Chondrocyte (in vitro differentiated cells): ENCODE measurements at places on chromosomes 16 and 17. TPM values are rescaled to one million over a fixed set of nuclear protein-coding genes. Genes with fewer than 3 reads are reported as not detected.

The SDF2 gene
- 53.6 to 58.2 TPM (median 57.8 TPM) in 3 replicates for total RNA-seq

The TBC1D26 gene
- total RNA-seq, result 0.28 to 1.1 TPM in 2 of 3 replicates, not detected in the other

The HCRT gene
- total RNA-seq, result not detected in 3 replicates

The FNDC8 gene
- total RNA-seq, result not detected in 3 replicates

DNA sequence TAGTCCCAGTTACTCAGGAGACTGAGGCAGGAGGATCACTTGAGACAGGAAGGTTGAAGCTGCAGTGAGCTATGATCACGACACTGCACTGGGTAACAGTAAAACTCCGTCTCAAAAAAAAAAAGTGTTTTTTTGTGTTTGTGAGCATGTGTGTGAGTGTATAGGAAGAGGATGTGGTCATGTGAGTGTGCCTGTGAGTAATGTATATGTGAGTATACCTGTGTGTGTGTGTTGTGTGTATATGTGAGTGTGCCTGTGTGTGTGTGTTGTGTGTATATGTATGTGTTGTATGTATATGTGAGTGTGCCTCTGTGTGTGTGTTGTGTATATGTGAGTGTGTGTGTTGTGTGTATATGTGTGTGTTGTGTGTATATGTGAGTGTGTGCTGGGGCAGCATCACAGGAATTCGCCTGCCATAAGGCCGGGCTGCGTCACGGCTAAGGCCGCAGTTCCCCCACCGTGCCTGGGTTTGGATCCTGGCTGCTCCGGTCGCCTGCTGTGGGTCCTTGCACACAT, 21.4 kb upstream of the NPTX1 start:
- no peak for DNase-seq

GRCh38 chr17:65568918-65569317, 7.5 kb upstream of the AXIN2 start:
- no peak for DNase-seq

- DNase-seq, result no peak
These were observed 23.6 kb downstream of the SEZ6 start for GRCh38 chr17:28982131-28982793.

DNA sequence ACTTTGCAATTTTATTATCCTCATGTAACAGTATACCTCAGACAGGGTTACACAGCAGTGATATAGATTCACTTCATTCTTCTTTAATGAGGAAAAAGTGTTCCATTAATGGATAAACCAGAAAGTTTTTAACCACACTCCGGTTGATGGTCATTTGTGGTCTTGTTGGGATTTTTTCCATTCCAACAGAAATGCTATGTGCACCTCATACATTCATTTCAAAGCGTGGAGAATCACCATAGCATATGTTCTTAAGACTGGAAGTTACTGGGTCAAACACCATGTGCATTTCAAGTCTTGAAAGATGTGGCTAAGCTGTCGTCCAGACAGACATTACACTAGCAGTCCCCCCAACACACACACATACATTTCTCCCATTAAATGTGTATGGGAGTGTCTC, 245.8 kb upstream of the CDH5 start:
- no peak for DNase-seq

- DNase-seq, result peak; percentile 40
These were observed 802 bp upstream of the ATXN2L start for GRCh38 chr16:28821874-28822519.

GRCh38 chr16:7086822-7087616, 245.6 kb upstream of the RBFOX1 start:
- no peak for DNase-seq

DNA sequence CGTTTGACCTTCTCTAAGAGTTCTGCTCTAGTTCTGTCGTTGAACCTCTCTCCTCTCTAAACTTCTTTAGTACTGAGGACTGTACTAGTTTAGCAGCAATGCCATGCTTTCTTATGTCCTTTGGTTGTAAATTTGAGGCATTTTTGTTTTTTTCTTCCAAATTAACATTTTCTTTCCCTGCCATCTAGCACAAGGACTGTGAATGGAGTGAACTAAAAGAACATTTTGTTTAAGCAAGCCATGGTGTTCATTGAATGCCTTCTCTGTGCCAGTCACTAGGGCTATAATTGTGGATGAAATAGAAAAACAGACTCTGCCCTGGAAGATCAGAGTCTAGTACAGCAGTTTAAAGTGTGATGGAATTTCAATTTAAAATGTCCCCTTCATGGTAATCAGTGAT, 137.9 kb downstream of the FTO start:
- DNase-seq, result no peak

- peak; percentile 88 for DNase-seq
These were observed 4.5 kb upstream of the HEXIM1 start for GRCh38 chr17:45143767-45144198.

GRCh38 chr16:74778646-74779045, 4.0 kb upstream of the FA2H start:
- DNase-seq, result no peak

DNA sequence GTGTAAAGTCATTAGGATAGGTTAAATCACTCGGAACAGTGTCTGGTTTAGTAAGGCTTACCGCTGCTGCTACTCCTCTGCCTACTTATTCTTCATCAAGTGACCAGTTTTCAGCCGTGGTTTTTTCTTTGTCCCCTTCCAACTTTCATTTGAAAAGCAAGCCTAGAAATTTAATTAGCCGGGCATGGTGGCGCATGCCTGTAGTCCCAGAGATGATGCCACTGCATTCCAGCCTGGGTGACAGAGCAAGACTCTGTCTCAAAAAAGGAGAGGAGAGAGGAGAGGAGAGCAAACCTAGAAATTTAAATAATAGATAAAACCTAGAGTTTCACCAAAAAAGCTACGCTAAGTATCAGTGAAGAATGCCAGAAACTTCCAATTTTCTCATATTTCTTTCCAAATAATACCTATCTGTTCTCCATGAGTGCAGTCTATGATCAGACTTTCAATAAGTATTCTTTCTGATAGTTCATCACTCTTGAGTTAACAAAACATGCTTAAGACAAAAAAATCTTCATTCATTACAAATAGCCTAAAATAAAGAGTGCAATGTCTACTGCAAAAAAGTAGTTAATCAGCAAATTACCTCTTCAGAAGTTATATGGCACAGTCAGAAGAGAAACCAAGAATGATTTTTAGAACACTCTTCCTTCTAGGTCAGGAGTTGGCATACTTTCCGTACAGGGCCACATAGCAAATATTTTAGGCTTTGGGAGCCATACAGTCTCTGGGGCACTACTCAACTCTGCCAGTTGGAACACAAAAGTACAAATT, 15.1 kb downstream of the ANKFY1 start:
- no peak for DNase-seq

DNA sequence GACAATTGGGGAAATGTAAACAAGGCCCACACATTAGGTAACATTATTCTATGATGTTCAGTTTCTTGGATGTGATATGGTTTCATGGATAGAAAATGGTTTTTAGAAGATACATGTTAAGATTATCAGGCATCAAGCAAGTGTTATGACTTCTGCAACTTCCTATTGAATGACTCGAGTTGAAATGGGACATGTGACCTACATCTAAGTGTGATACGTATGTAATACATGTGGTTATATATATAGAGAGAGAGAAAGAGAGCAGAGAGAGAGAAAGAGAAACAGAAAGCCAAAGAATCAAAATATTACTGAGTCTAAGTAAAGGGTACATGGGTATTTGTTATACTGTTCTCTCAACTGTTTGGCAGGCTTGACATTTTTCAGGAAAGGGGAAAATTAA, 1.7 kb downstream of the TMEM170A start:
- DNase-seq, result no peak
